Endothelial cell (in vitro differentiated cells): ENCODE measurements at places on chromosomes 7 and 10.

DNA sequence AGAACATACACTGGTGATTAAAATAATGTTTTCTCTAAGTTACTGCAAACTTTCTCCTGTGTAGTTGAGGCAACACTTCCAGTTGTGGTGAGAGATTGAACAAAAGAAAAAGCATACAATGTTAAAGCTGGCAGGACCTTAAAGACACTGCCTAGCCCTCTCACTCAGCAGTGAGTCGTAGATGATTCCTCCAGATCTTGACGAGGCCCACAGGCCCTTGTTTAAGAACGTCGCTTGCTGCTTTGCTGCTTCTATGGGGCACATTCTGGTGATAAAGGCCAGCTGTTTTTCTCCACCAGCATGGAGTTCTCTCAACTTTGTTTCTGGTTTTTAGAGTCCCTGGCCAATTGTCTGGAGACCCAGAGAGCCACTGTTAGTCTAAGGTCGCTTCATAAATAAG is 2.8 kb upstream of the DENND11 start:
- DNase-seq = no peak

DNA sequence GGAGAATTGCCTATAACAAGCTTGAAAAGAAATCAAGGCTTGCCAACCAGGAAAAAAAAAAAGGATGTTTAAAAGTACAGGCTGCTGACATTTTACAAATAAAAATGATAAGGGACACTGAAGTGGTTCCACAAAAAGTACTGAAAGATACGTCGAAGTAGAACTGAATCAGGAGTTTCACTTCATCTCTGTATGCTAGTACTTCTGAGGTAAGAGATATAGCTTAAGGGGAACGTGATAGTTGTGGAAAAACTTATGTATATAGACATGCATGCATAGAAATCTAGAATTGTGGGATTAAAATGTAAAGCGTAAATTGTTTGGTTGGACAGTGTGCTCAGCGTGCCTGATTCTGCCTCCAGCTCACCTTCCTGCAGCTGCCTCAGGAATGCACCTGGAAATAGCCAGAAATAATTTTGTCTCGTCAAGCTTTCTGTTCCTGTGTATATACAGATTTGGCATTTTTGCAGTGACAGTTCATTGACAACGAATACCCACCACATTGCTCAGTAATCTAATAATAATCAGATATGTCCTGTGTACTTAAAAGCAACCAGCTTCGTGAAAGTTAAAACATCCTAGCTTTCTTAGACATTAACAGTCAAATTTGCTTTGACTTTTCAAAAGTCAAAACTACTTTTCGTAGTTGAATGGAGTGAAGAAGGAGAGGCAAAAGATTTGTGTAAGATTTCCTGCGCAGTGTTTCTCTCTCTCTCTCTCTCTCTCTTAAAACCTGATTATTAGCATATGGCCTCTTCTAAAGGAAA is 1.4 kb downstream of the SOSTDC1 start:
- no peak for DNase-seq

DNA sequence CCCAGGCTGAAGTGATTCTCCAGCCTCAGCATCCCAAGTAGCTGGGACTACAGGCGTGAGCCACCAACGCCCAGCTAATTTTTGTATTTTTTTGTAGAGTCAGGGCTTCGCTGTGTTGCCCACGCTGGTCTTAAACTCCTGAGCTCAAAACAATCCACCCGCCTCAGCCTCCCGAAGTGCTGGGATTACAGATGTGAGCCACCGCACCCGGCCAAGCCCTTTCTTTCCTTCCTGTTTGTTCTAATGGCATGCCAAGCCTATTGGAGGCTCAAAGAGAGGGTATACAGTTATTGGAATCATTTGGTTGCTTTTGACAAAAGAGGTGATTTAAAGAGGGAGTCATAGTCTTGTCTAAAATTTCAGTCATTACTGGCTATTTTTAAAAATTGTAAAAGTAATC is 46.0 kb upstream of the TRIM8 start:
- DNase-seq = no peak

DNA sequence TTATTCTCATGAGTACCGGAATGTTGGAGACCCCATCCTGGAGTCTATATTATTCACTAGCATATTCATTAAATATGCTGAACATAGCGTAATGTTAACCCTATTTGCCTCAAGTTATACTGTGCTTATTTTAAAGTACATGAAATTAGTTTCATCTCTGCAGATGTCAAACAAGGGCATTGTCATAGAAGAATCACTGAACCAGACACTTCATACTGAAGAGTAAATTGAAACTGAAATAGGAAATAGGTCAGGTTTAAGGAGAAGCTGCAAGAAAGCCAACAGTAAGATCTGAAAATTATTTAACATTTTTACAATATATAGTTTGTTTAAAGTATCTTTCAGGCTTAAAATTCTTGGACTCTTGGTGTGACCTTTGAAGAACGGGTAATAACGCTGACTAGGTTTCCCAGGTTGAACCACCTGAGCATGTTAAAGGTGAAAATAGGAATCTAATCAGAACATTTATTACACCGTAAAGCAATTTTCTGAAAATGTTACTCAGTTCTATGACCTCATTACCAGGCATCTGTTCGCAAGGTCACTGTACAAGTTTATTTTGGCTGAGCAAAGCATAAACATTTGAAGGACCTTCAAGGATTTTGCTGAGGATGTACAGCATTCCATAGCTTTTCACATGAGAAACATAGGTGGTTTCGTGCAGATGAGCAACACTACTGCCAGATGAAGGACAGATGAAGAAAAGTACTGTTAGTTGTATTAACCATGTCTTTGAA is 82.7 kb downstream of the REEP3 start:
- no peak for DNase-seq
